ENCODE measurements at places on chromosomes 2 and 18.

GRCh38 chr2:40680547-40680946, 228.7 kb upstream of the SLC8A1 start:
- no peak for DNase-seq

GRCh38 chr18:56982766-56983165, 164.1 kb upstream of the BOD1L2 start:
- no peak for DNase-seq

GRCh38 chr2:237558961-237559641, 7.3 kb upstream of the PRLH start:
- no peak for DNase-seq

- no peak for DNase-seq
These were observed 58.3 kb downstream of the NFATC1 start for GRCh38 chr18:79453816-79454735.

GRCh38 chr2:85847051-85847588, 41.7 kb downstream of the ST3GAL5 start:
- DNase-seq: no peak

GRCh38 chr2:71478806-71479205, 25.4 kb downstream of the DYSF start:
- no peak for DNase-seq

GRCh38 chr2:144495227-144496091, 24.5 kb downstream of the ZEB2 start:
- no peak for DNase-seq

GRCh38 chr2:18387441-18388206, 172.8 kb downstream of the RDH14 start:
- peak; percentile 10 for DNase-seq

- DNase-seq: no peak
These were observed 1563.1 kb downstream of the LRP1B start for GRCh38 chr2:140567734-140568133.

- no peak for DNase-seq
These were observed 154.7 kb downstream of the SOX11 start for GRCh38 chr2:5846881-5847280.

DNA sequence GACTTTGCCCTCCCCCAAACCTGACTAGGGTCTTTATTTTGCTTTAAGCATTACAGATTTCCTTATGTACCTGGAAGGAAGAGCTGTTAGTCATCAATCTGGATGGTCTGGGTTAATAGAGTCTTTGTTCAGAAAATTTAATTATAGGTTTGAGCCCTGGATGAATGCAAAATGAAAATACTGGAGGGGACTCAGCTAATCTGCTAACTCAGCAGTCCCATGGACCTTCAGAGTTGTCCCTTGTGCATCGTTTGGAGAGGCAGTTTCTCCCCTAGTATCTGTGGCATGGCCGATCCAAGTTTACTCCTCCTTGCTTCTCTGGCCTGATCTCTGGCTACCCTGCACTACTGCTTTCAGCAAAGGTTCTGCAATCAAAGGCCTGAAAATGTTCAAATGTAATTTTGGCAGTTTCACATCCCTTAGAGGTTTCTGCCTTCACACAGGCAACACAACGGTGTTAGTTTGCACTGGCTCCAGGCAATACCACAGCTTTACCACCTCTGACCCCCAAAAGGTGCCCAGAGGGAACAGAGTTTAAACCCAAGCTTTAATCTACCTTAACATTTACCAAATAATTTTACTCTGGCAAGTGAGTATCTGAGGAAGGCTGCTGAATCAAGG, 134.3 kb downstream of the THADA start:
- no peak for DNase-seq

GRCh38 chr2:6773007-6773693, 92.6 kb downstream of the CMPK2 start:
- no peak for DNase-seq

DNA sequence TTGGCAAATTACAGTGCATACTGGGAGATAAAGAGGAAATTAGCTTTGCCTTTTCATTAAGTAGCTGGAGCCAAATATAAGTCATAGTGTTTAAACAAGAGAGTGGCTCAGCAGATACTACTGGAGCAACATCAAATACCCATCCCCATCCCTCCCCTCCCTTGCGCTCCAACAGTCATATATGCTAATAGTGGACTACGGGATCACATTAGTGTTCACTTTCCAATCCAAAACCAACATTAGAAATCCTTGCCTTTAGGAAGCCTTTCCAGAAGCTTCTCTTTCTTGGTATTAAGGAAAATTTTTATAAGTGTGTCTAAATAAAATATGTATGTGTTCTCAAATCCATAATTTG, 1669.3 kb downstream of the SUCLG1 start:
- no peak for DNase-seq

GRCh38 chr18:73923866-73924265, 223.8 kb downstream of the FBXO15 start:
- no peak for DNase-seq

- no peak for DNase-seq
These were observed 17.4 kb upstream of the SAG start for GRCh38 chr2:233290051-233290845.

- DNase-seq: no peak
These were observed 67.2 kb upstream of the HDAC4 start for GRCh38 chr2:239467956-239468490.

DNA sequence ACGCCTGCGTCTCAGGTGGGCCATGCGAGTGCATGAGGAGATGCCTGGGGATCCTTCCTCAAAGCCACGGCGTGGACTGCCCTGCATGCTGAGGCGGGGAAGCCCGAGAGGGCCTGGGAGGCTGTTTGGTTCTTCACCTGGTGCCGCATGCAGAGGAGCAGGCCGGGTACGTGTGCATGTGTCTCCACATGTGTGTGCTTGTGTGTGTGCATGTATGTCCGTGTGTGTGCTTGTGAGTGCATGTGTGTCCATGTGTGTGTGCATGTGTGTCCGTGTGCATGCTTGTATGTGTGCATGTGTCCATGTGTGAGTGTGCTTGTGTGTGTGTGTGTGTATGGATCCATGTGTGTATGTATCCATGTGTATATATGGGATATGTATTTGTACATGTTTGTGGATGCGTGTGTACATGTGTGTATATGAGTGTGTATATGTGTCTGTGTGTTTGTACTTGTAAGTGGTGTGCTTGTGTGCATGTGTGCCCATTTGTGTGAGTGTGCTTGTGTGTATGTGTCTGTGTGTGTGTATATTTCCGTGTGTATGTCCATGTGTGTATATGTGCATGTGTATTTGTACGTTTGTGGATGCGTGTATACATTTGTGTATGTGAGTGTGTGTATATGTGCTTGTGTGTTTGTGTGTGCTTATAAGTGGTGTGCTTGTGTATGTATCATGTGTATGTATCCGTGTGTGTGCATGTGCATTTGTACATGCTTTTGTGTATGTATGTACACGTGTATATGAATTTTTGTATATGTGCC, 79.0 kb downstream of the PTGR3 start:
- no peak for DNase-seq

DNA sequence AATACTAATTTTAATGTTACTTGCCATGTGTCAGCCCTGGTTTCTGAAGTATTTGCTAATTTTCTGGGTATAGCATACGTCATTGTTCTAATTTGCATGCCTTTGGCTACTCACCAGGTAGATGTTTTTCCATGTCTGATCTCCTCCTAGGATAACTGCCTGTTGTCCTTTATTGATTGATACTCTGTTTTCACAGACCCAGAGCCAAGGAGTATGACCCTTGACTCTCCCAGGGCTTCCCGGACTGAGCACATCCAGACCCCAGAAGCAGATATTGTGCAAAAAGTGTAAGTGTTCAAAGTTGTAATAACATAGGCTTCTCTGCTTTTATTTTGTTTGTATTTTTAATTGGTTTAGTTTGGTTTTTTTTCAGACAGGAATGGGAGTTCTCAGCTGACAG, 53.8 kb downstream of the SUMO1 start:
- DNase-seq: no peak

DNA sequence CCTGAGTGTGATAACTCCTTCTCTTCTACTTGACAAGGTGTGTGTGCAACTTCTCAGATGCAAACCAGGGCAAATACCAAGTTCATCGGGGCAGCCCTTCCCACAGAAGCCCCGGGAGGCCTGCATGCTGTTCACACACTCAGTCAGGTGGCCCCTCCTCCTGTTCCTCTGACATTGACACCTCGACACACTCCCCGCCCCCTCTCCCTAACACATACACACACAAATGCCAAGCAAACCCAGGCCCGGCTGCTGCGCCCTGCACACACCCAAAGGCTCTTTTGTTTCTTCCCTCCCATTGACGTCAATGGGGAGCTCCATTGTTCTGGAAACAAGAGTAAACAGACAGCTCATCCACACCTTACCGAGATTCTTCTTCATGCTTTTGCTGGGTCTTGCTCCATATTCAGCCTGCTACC, 1.7 kb upstream of the PER2 start:
- peak; percentile 36 for DNase-seq

GRCh38 chr2:125169022-125169763, 1144.1 kb downstream of the CNTNAP5 start:
- DNase-seq: no peak

DNA sequence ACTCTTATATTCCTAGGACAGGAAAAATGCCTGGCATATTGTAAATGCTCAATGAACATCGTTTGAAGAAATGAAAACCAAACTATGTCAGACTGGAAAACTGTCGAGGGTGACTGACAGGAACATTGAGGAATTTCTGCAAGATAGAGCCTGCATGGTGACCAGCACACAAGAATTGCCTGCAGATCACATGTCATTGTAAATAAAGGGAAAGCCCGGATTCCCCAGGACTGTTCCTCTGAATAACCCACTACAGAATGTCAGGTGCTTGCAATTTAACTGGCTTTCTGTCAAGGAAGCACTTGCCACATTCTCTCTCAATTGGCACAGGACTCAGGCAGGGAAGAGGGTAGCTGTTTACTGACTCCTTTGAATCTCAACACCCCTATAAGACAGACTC, 129.0 kb upstream of the REG3G start:
- no peak for DNase-seq

DNA sequence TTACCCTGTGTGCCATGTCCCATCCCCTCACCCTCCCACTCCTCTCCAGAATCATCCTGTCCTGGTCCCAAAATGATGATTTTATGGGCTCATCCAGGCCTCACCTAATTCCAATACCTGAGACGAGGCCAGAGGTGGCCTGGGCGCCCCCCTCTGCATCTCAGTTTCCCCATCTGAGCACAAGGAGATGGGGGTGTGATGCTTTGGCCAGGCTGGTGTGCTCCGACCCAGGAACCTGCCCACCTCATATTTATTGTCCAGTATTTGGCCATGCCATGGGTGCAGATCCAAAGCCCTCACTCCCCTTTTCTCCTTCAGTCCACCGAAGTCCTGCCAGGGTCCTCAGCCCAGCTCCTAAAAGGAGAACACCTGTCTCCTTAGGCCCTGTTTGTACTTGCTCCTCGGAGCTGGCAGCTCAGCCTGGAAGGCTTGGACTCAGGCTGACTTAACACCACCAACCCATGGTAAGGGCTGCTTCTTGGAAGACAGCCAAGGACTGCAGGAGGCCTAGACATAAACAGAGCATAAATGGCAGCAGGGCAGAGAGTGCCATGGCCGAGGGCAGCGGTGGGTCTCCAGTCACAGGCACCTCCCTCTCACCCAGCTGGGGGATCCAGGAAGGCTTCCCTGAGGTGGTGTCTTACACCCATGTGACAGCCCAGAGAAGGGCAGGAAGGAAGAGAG, 3.6 kb downstream of the TEX51 start:
- no peak for DNase-seq

GRCh38 chr18:36610258-36610657, 218.5 kb downstream of the TPGS2 start:
- no peak for DNase-seq

DNA sequence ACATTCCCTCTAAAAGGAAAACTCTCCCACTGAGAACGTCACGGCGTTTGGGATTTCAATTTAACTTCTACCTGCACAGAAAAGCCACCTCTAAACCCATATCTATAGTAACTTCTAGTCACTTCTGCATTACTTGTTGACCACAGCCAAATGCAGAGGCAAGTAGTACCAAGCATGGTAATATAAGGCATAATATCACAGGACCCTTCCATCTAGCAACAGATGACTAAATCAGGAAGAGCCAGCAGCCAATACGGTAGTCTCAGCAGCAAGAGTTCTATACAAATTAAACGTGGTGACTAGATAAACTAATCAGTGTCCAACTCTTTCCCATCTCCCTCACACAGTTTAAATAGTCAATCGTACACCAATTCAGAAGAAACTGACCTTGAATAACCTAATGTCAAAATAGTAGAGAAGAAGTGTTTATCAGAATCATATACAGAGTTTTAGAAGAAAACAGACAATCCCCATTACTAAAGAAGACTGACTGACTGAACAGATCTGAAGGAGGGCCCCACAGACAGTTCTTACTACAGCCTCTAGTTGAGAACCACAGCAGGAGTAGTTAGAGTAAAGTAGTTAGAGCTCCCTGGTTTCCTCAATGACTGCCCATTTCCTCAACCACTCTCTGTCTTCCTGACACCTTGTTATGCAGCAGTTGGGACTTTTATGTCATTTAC, 30.0 kb downstream of the MEMO1 start:
- DNase-seq: no peak

- no peak for DNase-seq
These were observed 32.3 kb upstream of the NEB start for GRCh38 chr2:151766437-151767153.

DNA sequence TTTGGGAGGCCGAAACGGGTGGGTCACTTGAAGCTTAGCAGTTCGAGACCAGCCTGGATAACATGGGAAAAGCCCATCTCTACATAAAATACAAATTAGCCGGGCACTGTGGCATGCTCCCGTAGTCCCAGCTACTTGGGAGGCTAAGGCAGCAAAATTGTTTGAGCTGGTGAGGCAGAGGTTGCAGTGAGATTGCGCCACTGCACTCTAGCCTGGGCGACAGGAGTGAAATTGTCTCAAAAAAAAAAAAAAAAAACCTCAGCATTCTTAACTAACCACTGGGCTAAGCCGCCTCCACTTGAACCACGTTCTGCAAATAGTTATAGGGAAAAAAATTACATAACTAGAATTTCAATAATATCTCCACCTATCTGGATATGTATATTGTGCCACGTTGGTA, 2.3 kb downstream of the FOXI3 start:
- no peak for DNase-seq

DNA sequence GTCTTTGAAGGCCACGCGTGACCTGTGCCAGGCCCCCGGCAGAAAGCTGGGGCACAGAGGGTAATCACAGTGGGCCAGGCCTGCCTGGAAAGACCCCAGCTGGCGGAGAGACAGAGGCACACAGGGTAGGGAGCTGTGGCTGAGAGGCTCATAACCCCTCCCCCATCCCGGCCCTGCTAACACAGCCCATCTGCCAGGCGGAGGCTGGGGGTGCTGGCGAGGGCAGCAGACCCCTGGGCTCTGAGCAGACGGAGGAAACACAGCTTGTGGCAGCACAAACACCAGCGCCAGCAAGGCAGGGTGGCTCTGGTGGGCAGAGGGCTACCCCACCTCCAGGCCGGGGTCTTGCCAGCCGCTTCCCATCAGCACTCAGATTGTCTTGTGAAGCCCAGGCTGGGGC, 19.0 kb downstream of the HS6ST1 start:
- DNase-seq: no peak

DNA sequence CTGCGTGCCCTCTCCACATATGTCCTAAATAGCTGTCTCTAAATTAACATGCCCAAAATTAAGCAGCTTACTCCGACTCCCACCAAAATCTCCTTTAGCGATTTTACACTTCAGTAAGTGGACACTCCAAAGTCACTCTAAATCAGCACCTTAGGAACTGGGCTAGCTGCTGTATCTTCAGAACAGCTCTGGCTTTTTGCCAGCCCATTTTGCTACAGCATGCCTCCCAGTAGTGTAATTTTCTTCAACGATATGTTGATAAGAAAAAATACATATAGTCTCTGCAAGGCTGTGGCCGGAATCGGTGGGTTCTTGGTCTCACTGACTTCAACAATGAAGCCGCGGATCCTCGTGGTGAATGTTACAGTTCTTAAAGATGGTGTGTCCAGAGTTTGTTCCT, 291.8 kb upstream of the RGPD4 start:
- no peak for DNase-seq

- DNase-seq: no peak
These were observed 7.0 kb upstream of the NXPH2 start for GRCh38 chr2:138787053-138787666.

All from caudate nucleus (tissue), 63 donors.